Esophagus squamous epithelium (tissue), 5 donors: ENCODE measurements at places on chromosomes 11 and 22. TPM values are rescaled to one million over a fixed set of nuclear protein-coding genes. Genes with fewer than 3 reads are reported as not detected.

Gene ROM1
- 5.9 TPM for total RNA-seq

Gene TMEM191B
- 0.12 TPM for total RNA-seq

DNA sequence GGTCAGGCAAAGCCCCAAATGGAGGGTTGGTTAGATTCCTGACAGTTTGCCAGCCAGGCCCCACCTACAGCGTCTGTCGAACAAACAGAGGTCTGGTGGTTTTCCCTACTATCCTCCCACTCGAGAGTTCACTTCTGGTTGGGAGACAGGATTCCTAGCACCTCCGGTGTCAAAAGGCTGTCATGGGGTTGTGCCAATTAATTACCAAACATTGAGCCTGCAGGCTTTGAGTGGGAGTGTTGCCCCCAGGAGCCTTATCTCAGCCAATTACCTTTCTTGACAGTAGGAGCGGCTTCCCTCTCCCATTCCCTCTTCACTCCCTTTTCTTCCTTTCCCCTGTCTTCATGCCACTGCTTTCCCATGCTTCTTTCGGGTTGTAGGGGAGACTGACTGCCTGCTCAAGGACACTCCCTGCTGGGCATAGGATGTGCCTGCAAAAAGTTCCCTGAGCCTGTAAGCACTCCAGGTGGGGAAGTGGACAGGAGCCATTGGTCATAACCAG is 4.7 kb upstream of the TTC36 start:
- DNase-seq: no peak
- no peaks in the 10 kb centered on the region for H3K27me3 ChIP-seq
- no peaks in the 10 kb centered on the region for H3K4me1 ChIP-seq
- no peak overlapping the region for H3K27ac ChIP-seq
- H3K4me3 ChIP-seq: no peak overlapping the region

GRCh38 chr11:2176389-2176900 is 4.8 kb upstream of the TH start:
- H3K27me3 ChIP-seq: peaks cover 60% of the 10 kb centered on the region
- no peak overlapping the region for H3K4me3 ChIP-seq
- peaks cover 55% of the 10 kb centered on the region for H3K4me1 ChIP-seq
- DNase-seq: no peak
- no peaks in the 10 kb centered on the region for H3K36me3 ChIP-seq

DNA sequence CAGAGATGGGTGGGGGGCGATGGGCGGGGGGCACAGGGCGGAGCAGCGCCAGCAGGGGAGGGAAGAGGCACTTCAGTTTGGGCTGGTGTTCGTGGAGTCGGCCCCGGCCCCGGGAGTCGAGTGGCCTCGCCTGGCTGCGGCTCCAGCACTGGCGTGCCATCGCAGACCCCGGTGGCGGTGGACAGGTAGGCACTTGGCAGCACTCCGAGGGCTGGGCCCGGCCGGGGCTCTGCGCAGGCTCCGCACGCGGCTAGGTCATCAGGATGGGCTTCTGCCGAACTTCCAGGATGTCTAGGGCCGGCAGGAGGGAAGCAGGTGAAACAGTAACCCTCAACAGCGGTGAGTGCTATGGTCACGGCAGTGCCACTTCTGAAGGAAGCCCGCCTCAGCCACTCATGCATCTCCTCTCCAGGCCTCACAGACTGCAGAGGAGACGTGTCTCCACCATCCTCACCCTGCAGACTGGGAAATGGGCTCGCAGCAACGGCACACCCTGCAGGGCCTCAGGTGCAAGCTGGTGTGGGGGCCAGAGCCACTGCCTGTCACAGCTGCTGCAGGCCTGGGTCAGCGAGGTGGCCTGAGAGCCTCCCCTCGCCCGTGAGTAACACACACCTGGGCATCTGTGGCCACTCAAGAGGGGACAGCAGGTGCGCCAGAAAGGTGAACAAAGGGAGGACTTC is 33.3 kb downstream of the NUP50 start:
- DNase-seq: no peak
- H3K36me3 ChIP-seq: peaks cover 75% of the 10 kb centered on the region
- no peak overlapping the region for H3K4me3 ChIP-seq

- DNase-seq: no peak
- no peak overlapping the region for H3K27ac ChIP-seq
- no peak overlapping the region for H3K4me3 ChIP-seq
- no peaks in the 10 kb centered on the region for H3K4me1 ChIP-seq
- H3K27me3 ChIP-seq: no peaks in the 10 kb centered on the region
These were observed 120.8 kb downstream of the CADM1 start for GRCh38 chr11:115383431-115383830.
